Tibial nerve (tissue), 4 donors: ENCODE measurements at places on chromosomes 12 and 14. TPM values are rescaled to one million over a fixed set of nuclear protein-coding genes. Genes with fewer than 3 reads are reported as not detected.

KRT6B gene
- total RNA-seq, result not detected

GZMH gene
- total RNA-seq, result not detected

SOAT2 gene
- total RNA-seq, result 0.66 TPM

PSMC6 gene
- total RNA-seq, result 81.8 TPM

SAMD4A gene
- 39.8 TPM for total RNA-seq

PPP1R36 gene
- total RNA-seq, result 0.59 TPM

GRCh38 chr14:88166616-88167015, 156.5 kb downstream of the KCNK10 start:
- no peak overlapping the region for H3K4me3 ChIP-seq
- no peaks in the 10 kb centered on the region for H3K4me1 ChIP-seq
- DNase-seq, result no peak
- no peaks in the 10 kb centered on the region for H3K27me3 ChIP-seq
- H3K36me3 ChIP-seq, result no peaks in the 10 kb centered on the region

- no peak overlapping the region for H3K27ac ChIP-seq
- no peak for DNase-seq
- no peaks in the 10 kb centered on the region for H3K36me3 ChIP-seq
- H3K4me3 ChIP-seq, result no peak overlapping the region
- peaks cover 3% of the 10 kb centered on the region for H3K4me1 ChIP-seq
Observed at GRCh38 chr12:79920421-79921238, 14.3 kb downstream of the PPP1R12A start.

DNA sequence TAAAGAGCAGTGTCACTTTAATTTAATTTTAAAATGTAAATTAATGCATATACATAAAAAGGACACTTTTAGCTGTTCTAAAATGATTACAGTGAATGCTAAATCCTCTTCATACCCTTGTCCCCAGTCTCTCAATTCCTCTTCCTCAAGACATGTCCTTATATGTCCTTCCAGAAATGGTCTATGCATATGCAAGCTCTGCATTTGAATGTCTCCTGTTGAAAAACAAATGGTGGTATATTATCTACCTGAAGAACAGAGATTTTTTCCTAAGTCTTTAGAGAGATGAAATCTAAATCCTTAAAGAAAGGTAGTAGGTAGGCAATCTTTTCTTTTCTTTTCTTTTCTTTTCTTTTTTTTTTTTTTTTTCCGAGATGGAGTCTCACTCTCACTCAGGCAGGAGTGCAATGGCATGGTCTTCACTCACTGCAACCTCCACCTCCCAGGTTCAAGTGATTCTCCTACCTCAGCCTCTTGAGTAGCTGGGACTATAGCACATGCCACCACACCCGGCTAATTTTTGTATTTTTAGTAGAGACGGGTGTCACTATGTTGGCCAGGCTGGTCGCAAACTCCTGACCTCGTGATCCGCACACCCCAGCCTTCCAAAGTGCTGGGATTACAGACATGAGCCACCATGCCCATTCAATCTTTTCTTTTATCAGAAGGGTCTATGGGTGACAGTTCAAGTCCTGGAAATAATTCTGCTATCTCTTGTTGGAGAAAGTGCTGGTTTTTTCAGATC, 180.5 kb downstream of the PRKCH start:
- no peaks in the 10 kb centered on the region for H3K4me1 ChIP-seq
- no peak overlapping the region for H3K4me3 ChIP-seq
- no peak overlapping the region for H3K27ac ChIP-seq
- no peaks in the 10 kb centered on the region for H3K36me3 ChIP-seq

DNA sequence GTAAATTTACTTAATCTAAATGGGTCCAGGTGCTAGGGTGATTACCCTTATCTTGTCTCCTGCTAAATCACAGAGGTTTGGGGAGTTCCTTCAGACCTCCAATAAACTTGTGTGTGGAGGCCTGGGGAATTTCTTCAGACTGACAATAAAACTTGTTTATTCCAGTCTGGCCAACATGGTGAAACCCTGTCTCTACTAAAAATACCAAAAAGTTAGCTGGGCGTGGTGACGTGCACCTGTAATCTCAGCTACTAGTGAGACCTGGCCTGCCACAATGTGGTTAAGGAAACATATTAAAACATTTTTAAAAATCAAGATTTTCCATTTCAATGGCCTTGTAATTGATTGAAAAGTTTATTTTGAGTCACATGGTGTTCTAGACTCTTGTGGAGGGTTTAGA, 126.9 kb upstream of the FGD4 start:
- no peak for DNase-seq
- H3K27me3 ChIP-seq, result no peaks in the 10 kb centered on the region
- H3K4me3 ChIP-seq, result no peak overlapping the region

GRCh38 chr12:101004898-101005297, 205.1 kb downstream of the SLC5A8 start:
- H3K27me3 ChIP-seq, result no peaks in the 10 kb centered on the region
- no peak overlapping the region for H3K27ac ChIP-seq
- no peak for DNase-seq
- H3K4me1 ChIP-seq, result no peaks in the 10 kb centered on the region
- no peak overlapping the region for H3K4me3 ChIP-seq

GRCh38 chr12:107668320-107669098, 17.1 kb upstream of the PWP1 start:
- no peak overlapping the region for H3K27ac ChIP-seq
- no peak overlapping the region for H3K4me3 ChIP-seq
- no peaks in the 10 kb centered on the region for H3K4me1 ChIP-seq

- H3K27me3 ChIP-seq, result no peaks in the 10 kb centered on the region
- H3K4me3 ChIP-seq, result no peak overlapping the region
Observed at GRCh38 chr12:115584156-115584555, 693.3 kb downstream of the MED13L start.
